ENCODE measurements at places on chromosomes 13 and 19.

GRCh38 chr19:4495471-4495870 lies 22.8 kb downstream of the PLIN4 start:
- DNase-seq: no peak

DNA sequence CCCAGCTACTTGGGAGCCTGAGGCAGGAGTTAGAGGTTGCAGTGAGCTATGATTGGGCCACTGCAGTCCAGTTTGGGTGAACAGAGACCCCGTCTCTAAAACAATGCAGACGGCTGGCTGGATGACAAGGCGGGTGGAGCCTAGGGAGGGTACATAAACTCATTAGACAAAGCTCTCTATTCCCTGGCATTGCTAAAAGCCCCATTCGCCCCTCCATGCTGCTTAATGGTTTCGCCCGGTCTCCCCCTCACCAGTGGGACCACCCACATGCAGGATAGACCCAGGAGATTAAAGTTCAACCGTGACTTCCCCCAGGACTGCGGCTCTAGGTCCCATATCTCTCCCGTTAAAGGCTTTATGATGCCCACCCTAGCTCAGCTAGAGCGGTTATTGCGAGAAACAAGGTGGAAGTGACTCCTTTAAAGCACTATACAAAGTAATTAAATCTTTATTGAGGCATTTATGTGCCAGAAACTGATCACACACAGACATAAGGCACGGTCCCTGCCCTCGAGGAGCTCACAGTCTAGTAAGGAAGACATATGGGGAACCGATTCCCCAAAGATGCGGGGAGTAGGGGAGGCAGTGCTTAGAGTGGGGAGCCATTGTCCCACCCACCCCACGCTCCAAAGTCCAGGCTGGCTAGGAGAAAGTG lies 4.9 kb downstream of the LYPD3 start:
- no peak for DNase-seq

GRCh38 chr13:48400090-48400694 lies 12.7 kb downstream of the LPAR6 start:
- no peak for DNase-seq

GRCh38 chr13:32553720-32554119 lies 15.1 kb upstream of the N4BP2L2 start:
- no peak for DNase-seq

- no peak for DNase-seq
Observed at GRCh38 chr19:48696353-48697010, 711 bp downstream of the FUT2 start.

- DNase-seq: no peak
Observed at GRCh38 chr13:46726347-46726746, 70.6 kb downstream of the ESD start.

- DNase-seq: no peak
Observed at GRCh38 chr13:98541191-98541590, 35.7 kb downstream of the STK24 start.

DNA sequence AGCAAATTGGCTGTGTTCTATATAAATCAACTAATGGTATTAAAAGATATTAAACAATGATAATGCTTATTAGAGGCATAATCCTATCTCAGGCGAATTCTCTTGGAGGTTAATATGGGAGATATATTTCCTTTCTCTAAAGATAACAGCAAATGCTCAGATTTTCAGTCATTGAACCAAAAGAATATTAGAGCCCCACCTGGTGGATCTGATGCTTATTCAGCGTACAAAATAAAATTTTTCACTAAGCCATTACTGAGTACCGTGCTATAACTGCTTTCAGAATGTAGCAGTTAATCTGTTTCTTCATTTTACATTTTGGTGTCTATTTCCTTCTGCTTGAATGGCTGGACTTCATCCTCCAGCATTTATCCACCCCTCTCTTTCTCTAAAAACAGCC lies 143.3 kb upstream of the IPO5 start:
- peak; percentile 2 for DNase-seq

DNA sequence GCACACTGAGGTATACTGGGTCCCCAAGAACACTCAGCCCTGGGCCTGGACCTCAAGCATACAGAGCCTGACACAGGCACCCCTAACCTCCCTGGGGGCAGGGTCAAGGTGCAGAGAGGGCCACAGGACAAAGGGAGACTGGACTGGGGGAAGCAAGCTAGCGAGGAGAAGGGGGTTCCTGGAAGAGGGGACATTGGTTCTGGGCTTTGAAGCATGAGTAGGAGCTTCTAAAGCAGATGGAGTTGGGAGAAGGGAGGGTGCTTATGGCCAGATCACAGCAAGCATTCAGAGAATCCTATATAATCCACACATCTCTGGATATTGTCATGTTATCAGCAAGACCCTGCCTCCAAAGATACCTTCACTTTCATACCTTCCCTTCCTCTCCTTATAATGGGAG lies 3.2 kb downstream of the CIB3 start:
- no peak for DNase-seq

DNA sequence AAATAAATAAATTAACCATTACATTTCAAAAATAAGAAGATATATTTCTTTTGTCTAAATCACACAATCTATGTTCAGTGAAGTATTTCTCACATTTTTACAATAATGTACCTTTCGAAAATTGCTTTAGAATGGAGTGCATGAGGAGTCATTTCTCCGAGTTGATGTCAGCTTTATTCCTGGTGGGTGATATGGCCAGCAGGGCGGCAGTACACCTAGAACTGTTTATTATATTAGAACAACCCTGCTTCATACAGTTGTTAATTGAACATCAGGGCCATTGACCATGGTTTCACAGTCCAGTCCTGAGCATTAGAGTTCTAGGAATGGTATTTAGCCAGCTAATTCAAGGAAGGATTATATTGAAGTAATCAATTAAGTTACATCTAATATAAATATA lies 696.3 kb upstream of the SLC10A2 start:
- no peak for DNase-seq

- DNase-seq: no peak
Observed at GRCh38 chr13:92433963-92434362, 792.6 kb upstream of the GPC6 start.

- DNase-seq: no peak
Observed at GRCh38 chr13:30145709-30146367, 161.5 kb downstream of the KATNAL1 start.

DNA sequence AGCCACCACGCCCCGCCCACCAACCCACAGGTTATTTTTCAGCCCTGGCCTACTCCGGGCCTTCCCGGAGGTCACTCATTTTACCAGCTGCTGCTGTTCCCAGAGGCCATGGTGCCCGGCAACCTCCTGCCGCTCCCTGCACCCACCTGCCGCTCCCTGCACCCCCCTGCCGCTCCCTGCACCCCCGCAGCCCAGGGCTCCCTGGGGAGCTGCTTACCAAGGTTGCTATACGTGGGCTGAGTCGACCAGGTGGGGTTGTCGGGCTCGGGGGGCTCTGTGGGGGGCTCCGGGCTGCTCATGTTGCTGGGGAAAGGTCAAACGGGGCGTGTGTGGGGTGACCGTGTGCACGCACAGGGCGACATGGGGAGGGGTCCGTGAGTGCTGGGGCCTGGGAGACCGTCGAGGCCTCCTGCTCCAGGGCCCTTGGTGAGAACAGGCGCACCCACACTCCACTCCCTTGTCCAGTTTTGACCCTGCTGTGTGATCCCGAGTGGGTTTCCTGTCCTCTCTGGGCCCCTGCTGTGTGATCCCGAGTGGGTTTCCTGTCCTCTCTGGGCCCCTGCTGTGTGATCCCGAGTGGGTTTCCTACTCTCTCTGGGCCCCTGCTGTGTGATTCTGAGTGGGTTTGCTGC lies 1.2 kb downstream of the PEAK3 start:
- no peak for DNase-seq

DNA sequence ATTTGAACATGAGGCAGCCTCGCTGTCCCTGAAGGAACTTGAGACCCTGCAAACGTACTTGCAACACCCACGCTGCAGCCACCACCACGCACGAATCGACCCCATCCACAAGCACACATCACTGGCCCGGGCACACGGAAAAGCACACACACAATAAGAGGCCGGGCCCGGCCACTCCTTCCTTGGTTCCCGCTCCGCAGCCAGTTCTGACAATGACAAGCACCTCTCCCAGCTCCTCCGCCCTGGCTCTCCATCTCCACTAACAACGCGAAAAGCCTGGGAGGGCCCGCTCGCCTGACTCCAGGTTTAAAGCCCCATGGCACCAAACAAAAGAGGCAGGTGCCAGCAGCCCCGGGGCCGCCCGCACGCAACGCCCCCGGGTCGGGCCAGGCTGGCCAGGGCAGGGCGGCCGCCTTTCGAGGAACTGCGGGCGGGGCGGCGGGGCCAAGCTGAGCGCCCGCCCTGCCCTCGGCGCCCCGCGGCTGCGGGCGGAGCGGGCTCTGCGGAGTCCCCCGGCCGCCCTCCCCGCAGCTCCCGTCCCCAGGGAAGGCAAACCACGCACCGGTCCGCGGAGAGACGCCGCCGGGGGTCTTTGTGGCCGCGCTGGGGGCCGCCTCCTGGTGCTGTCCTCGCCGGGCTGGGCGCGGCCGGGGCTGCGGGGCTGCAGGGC lies 495 bp downstream of the DCLK1 start:
- peak; percentile 39 for DNase-seq

- DNase-seq: no peak
Observed at GRCh38 chr19:33463199-33463598, 58.4 kb downstream of the PEPD start.
